Right renal pelvis (tissue), 4 donors: ENCODE measurements at places on chromosomes 7 and 10. TPM values are rescaled to one million over a fixed set of nuclear protein-coding genes. Genes with fewer than 3 reads are reported as not detected.

- DNase-seq, result peak; percentile 49
Observed at GRCh38 chr10:66180581-66181318, 745.1 kb upstream of the LRRTM3 start.

GRCh38 chr10:133278577-133279265, 2.1 kb upstream of the ADAM8 start:
- no peak for DNase-seq

DNA sequence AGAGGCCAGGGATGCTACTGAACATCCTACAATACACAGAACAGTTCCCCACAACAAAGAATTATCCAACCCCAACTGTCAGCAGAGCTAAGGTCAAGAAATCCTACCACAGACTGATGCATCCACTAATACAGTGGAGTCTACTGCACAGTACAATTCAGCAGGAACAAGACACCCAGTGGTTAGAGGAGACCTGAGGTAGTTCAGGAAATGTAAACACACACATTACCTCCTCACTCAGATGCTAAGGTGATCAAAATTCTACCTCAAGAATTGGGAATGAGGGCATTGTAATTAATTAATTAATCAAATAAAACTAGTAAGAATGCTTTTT, 91.4 kb downstream of the ZFAND4 start:
- DNase-seq, result no peak

DNA sequence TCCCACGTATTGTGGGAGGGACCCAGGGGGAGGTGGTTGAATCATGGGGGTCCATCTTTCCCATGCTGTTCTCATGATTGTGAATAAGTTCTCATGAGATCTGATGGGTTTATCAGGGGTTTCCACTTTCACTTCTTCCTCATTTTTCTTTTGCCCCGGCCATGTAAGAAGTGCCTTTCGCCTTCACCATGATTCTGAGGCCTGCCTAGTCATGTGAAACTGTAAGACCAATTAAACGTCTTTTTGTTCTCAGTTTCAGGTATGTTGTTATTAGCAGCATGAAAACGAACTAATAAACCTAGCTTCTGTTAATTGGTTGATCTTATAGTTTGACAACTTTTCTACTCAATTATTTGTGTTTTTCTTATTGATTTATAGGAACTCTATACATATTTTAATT, 206.3 kb downstream of the NXPH1 start:
- no peak for DNase-seq

GRCh38 chr7:37952240-37952639, 31.8 kb downstream of the EPDR1 start:
- DNase-seq, result no peak

DNA sequence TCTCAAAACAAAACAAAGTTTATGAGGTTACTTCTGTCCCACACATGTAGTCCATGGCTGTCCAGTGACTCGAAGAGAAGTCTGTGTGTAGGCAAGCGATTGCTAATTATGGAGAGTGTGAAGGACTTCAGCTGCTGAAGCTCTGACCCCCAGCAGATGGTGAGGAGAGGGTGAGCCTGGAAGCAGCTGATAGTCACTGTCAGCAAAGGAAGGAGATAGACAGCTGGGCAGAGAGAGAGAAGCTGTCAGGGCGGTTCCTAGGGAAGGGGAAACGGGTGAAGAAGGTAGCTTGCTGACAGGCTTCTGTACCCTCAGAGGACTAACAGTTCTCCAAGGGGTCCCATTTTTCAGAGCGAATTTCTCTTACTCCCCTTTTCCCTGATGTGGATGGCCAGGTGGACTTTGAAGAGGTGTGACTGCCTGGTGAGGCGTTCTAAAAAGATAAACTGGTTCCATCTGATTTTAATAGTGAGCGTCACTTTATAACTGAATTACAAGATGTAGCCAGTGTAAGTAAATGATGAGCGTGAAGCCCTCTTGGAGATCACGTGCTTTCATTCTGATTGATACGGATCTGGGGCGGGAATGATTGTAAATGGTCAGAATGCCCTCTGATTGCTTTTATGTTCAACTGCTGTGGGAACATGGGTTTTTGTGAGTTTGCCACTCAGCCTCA, 12.1 kb downstream of the ZSCAN21 start:
- no peak for DNase-seq

The PRSS1 gene
- polyA plus RNA-seq, result not detected

- DNase-seq, result no peak
Observed at GRCh38 chr10:88794731-88795130, 7.8 kb upstream of the LIPM start.

The TRUB1 gene
- 41.8 TPM for polyA plus RNA-seq

DNA sequence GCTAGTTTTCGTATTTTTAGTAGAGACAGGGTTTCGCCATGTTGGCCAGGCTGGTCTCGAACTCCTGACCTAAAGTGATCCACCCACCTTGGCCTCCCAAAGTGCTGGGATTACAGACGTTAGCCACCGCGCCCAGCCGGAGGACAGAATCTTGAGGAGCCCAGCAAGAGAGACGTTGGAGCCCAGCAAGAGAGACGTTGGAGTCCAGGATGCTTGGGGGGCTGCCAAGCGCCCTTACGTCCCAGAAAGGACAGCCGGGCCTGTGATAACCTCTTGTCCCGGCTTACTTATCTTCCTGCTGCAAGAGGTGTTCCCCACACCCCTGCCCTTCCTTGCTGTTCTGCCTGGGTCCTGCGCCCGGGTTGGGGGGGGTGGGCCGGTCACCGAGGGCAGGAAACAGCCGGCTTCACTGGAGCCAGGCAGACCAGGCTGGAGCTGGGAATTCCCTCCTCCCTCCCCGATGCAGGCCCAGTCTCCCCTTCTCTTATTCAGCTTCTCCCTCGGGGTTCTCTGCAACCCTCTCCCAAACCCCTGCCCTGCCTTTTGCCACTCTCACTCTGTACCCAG, 1.9 kb upstream of the EPHB4 start:
- DNase-seq, result no peak

- no peak for DNase-seq
Observed at GRCh38 chr7:44184206-44184872, 4.9 kb downstream of the GCK start.

GRCh38 chr7:146741911-146742310, 625.3 kb downstream of the CNTNAP2 start:
- DNase-seq, result no peak

DNA sequence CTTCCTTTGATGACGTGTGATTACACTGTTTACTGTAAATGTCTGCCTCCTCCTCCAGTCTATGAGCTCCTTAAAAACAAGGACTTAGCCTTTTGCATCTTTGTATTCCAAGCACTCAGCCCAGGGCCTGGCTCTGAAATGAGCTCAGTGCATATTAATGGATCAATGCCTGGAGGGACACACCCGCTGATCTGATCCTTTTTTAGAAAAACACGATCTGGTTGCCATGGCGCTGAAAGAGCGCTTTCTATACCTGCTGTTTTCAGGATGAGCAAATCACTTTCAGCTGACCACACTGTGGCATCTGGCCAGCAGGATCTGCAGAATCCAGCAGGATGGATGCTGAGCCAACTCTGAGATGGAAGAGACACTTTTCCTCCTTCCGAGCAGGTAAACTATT, 37.8 kb upstream of the GARS1 start:
- DNase-seq, result no peak

The CCDC172 gene
- not detected for polyA plus RNA-seq

DNA sequence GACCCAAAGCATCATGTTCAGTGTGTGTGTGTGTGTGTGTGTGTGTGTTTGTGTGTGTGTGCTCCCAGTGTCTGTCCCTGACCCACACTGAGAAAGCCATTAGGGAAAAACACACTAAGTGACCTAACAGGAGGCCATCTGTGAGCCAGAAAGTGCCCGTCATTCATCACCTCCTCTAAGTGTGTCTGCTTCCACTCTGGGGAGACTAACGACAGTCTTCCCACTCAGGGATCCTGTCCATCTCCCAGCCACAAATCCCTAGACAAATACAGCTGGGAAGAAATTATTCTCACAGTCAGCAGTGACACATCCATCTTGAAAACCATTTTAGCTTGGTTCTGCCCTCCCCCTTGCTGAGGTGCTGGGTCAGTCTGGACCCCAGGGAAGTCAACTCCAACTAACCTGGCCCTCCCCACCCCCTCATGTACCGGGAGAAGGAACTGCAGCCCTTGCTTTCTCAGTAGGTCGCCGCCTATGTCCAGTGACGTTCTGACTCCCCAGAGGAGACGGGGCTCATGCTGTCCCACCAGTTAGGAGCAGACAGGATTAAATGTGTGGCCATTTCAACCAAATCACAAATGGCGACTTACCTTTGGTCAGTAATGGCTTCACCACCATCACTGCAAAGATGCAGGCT, 296.5 kb upstream of the ZNF32 start:
- DNase-seq, result no peak

DNA sequence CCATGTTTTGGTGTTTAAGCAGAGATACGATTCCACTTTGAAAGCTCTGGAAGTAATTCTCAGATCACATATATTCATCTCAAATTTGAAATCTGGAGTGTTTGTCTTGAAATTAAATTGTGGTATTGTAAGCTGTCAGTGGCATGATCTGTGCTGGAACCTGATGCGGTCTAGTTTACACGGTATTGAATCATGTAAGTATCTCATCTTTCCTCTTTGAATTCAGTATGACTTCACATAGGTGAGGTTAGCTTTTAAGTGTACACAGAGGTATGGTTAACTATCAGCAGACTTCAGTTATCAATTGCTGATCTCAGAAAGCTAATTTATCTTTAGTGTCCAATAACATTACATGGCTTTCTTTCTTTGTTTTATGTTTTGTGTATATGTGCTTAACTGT, 155.2 kb downstream of the MGMT start:
- DNase-seq, result no peak

The CPA2 gene
- 0.34 TPM for polyA plus RNA-seq

The SOSTDC1 gene
- 62.8 TPM for polyA plus RNA-seq

DNA sequence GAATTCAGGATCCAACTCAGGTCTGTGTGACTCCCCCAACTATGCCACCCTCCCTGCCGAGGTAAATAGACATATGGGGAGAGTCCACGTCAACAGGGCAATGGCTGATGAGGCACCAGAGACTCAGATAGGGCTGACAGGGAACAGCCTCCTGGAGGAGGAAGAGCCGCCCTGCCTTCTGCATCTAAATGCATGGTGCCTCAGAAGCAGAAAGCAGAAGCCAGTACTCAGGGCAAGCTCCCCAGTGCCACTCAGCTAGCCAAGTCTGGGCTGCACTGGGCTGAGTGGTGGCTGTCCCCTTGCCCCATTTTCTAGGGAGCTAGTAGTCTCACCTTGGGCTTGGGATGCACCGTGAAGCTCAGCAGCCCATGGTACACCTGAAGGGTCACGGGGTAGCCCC, 11.0 kb downstream of the RRP12 start:
- no peak for DNase-seq

GRCh38 chr10:131453721-131454634, 142.5 kb upstream of the TCERG1L start:
- DNase-seq, result peak; percentile 92

The MET gene
- polyA plus RNA-seq, result 49.2 TPM

The UNC5B gene
- polyA plus RNA-seq, result 51.1 TPM

GRCh38 chr7:92325173-92325572, 79.4 kb downstream of the ANKIB1 start:
- DNase-seq, result no peak

GRCh38 chr7:67512481-67512880, 515.8 kb downstream of the TYW1 start:
- no peak for DNase-seq

DNA sequence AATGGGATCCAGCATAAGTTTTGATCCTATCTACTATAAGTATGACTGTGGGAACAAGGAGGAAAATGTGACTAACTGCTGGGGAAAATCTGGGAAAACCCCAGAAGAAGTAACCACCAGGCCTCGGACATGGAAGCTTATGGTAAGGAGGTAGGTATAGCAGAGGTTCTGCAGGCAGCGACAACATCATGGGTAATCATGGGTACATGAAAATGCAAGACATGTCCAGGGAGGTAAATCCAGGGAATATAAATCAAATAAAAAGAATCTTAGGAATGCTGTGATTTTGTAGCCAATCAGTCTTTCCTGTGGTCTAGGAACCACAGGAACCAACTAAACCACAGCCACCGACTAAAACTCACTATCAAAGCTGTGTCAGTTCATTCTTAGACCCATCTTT, 168.3 kb upstream of the NPY start:
- DNase-seq, result no peak
